ENCODE measurements at places on chromosomes 1 and 21.

DNA sequence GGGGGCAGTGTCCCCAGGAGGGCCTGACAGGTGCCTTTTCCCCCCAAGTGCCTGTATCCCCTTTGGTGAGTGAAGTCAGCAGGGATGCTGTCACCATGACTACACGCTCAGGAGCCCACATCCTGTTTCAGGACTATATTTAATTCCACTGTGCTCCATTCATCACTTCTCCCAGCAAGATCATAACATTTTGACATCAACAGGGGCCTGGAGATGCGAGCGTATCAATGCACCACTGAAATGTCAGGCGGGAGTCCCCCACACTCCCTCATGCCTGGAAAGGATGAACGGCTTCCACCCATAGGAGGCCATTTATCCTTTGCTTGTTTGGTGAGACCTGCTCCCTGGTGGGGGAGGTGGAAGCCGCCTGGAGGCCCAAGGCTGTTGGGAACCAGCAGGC, 119.1 kb downstream of the PTPRU start:
- no peak for DNase-seq

GRCh38 chr1:179883040-179883744, 1.1 kb downstream of the TOR1AIP1 start:
- DNase-seq = no peak

DNA sequence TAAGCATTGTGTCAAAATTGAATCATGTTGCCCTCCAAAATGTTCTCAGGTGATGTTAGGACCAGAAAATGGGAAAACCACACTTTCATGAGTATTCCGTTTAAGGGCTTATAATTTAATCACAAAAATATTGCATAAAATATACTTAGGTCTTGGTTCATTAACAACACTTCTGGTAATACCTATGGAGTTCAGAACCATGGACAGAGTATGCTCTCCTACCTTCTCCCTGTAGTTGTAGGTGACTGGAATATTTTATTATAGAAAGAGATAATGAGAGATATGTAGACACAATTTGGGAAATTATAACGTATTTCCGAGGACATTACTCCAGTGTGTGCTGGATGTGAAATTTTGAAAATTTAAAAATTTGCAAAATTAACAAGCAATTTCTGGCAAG, 232.5 kb downstream of the NCAM2 start:
- no peak for DNase-seq

GRCh38 chr1:168084396-168085231, 52.1 kb downstream of the GPR161 start:
- peak; percentile 34 for DNase-seq

GRCh38 chr1:169478094-169478672, 7.6 kb downstream of the SLC19A2 start:
- no peak for DNase-seq

- DNase-seq = no peak
Measured at GRCh38 chr1:5140136-5140535, 485.7 kb downstream of the AJAP1 start.

DNA sequence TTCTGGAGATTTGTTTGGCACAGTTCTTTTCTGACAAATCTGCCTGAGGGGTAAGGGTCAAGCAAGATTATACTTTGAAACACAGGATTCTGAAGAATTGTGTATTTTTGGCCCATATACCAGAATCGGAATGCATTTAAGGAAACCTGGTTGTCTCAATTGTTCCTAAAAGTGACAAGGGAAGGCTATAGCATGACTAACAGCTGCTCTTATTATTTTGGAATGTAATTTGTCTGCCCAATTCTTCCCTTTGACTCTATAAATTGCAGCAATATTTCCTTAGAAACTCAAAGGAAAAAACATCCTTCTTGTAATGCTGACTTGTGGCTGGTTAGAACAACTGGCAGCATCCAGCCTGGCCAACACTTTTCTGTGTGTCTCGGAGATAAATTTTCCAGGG, 15.8 kb upstream of the VCAM1 start:
- no peak for DNase-seq

GRCh38 chr1:162019006-162019405, 4.7 kb downstream of the OLFML2B start:
- no peak for DNase-seq

GRCh38 chr1:246306415-246307037, 200.6 kb downstream of the SMYD3 start:
- DNase-seq = no peak

All from tibial nerve (tissue), 4 donors.